ENCODE measurements at places on chromosomes 4 and X.

DNA sequence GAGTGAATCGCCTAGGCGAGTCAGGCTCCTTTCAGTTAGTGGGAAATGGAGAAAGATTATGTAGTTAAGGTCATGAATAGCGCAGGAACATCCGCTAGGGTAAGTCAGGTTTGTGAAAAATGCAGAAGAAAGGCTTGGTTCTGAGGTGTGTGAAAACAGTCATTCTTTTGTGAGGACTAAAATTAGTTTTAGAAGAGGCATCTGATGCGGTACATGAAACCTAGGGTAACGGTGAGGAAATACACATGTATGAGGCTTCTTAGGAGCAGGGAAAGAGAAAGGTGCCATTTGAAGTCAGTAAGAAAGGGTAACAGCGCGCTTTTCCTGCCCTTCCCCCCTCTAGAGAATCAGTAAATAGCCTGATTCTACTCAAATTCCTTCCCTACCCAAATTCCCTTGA lies 570 bp upstream of the RNF128 start:
- DNase-seq, result no peak

DNA sequence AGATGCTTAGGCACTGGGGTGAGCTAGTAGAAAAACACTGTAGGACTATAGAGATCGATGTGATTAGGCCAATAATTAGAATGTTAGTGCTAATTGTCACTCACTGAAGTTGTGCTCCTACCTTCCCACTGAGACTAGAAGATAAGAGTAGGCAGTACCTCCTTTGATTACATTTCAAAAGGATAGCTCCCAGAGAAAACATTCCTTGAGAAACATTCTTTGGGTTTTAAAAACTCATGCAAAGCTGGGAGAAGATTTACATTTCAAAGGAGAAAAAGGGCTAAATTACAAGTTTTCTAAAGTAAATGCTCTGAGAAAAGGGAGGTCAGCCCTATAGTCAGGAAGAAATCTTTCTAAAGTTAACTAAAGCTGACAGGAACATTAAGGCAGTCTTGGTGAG lies 860.3 kb upstream of the NDST4 start:
- no peak for DNase-seq

GRCh38 chrX:50941638-50942037 lies 31.1 kb downstream of the BMP15 start:
- DNase-seq, result peak; percentile 0

- peak; percentile 69 for DNase-seq
Observed at GRCh38 chr4:38310446-38311043, 350.3 kb downstream of the PTTG2 start.

DNA sequence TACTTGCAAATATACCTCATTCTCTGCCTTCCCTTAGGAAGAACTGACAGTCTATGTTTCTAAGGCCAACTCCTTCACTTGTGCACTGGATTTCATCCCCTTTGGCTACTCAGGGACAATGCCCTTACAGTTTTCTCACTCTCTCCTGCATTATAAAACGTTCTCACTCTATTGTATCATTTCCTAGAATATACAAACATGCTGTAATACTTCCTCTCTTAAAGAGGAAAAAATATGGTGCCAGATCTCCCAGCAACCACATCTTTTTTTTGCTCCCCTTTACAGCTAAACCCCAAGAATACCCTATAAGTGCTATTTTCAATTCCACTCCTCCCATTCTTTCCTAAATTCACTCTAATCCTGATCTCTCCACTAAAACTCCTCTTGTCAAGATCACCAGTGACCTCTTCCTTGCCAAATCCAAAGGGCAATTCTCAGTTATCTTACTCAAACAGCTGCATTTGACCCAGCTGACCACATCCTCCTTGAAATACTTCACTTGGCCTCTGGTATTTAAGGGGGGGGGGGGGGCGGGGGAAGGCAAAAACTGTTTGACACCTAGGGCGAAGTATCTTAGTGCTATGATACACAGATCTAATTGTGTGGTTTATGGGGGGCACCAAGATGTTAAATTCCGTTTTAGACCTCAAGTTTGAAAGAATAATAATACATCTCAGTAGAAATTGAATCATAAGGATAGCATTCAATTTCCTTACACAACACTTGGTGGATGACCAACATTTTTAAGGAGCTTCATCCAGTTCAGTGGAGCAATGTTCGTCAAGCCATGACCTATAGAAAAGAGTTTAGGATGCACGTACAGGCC lies 1.6 kb downstream of the RCHY1 start:
- no peak for DNase-seq

DNA sequence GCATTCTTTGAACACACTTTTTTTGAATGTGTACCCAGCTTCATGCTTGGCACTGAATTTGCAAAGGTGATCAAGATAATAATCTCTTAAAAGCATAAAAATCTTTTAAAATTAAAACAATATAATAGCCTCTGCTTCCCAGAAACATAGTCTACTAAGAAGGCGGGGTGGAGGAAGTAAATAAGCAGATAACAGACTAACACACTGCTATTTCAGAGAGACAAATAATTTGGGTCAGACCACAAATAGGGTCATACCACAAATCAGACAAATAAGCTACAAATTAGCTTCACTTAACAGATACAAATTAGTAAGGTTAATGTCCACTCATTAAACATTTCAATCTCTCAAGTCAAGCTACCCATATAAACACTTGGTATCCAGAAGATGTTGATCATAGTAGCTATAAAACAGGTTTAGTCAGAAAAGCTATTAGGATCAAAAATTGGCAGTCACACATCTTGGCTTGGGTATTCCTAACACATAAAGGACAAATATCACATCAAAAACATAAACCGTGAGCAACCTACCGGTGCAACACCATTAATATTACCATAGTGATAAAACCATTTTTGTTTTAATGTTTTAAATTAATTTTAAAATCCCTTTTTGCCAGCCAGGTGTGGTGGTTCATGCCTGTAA lies 47.3 kb downstream of the PPP3CA start:
- DNase-seq, result no peak

GRCh38 chrX:136863826-136864225 lies 16.7 kb downstream of the RBMX start:
- no peak for DNase-seq

- DNase-seq, result no peak
Observed at GRCh38 chr4:75786938-75787337, 62.6 kb downstream of the USO1 start.

DNA sequence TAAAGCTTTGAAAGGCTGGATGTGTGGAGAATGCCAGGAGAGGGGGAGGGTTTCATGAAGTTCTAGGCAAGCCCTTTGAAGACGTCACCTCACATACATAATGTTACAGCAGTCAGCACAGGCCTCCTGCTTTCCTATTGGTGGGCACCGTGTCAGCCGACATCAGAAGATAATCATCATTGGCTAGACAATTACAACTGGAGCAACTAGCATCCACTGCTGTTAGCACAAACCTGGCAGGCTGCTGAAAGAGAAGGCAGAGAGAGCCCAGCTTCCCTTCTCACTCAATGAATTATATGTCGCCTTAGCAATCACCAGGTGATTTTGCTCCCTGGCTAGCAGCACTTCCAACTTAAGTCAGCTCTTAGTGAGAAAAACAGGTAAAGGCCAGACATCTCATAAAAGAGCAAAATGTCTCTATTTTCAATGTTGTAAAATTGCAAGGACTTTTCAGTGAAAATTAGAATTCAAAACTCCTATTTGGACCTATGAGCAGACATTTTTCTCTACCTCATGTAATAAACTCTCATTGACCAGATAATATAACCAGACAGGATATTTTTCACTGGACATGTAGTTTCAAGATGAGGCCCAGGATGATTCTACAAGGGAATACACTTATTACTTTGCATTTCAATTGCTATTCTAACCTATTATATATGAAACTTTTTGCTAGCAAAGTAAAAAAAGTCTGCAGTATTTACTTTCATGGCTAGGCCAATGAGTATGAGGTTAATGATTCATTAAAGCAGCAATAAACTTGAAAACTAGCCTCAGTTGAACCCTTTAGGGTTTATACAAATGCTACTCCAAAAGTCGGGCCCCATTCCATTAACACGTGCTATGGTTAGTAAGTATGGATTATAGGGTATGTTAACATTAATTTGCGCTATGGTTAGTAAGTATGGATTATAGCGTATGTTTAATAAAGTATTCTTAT lies 4.3 kb downstream of the ELOVL6 start:
- peak; percentile 63 for DNase-seq

DNA sequence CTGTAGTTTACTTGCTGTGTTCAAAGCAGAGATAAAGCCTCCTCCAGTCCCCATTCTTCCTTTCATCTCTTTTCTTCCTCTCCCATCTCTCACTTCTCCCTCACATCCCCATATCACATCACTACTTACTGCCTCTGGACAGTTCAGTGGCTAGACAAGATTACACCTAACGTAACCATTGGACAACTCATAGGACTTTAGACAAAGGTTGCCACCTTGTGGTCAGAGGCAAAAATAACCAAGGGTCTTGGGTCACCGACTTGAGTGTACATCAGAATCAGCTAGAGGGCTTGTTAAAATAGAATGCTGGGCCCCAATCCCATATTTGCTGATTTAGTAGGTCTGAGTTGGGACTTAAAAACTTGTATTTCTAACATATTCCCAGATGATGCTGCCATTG lies 109.3 kb upstream of the DGKK start:
- DNase-seq, result peak; percentile 22

- no peak for DNase-seq
Observed at GRCh38 chr4:4659871-4660651, 118.2 kb upstream of the STX18 start.
